K562 (cell line): ENCODE measurements at places on chromosomes 5 and 9. TPM values are rescaled to one million over a fixed set of nuclear protein-coding genes. Genes with fewer than 3 reads are reported as not detected.

GRCh38 chr9:137353223-137354152 lies 51.4 kb upstream of the NRARP start:
- no peak for DNase-seq

GRCh38 chr9:81546489-81546888 lies 142.9 kb downstream of the TLE1 start:
- no peak for DNase-seq

The TEX48 gene
- total RNA-seq = not detected in 2 replicates

- DNase-seq = peak; percentile 71
Measured at GRCh38 chr5:103258957-103259704, 568 bp downstream of the MACIR start.

The FBXO4 gene
- 15.1 and 19.6 TPM in 2 replicates for total RNA-seq

DNA sequence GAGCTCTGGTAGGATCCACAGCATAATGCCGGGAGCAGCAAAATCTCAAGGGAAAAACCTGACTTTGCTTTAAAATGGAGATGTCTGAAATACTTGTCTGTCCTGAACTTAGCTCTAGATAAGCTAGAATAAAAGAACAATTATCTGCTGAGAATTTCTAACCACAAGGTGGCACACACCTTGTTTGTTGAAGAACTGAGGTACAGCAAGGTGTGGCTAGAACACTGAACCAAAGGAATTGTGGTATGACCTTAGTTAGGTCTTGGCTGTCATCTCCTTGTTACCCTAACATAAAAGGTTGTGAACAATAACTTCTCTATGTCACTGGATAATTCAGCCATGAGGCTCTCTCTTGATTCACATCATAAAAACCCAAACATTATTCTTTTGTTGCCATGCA lies 72.3 kb upstream of the ANXA1 start:
- no peak for DNase-seq

GRCh38 chr9:3842839-3843238 lies 317.0 kb upstream of the RFX3 start:
- DNase-seq = no peak

GRCh38 chr9:15982182-15982581 lies 429.3 kb downstream of the CCDC171 start:
- DNase-seq = no peak
